ENCODE measurements at places on chromosomes 13 and 19.

DNA sequence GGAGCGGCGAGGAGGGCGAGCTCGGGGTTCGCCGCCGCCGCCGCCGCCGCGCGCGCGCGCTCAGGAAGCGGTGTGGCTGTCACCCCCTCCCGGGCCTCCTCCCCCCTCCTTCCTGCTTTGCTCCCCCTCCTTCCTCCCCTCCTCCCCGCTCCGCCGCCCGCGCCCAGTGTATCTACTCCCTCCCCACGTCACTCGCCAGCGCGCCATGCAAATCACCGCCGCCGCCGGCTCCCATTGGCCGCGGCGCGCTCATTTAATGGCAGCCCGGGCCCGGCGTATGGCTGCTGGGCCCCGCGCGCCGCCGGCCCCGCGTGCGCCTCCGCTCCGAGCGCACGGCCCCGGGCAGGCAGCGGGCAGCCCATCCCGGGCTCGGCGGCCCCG lies 335 bp upstream of the SOX1 start:
- no peak for DNase-seq

DNA sequence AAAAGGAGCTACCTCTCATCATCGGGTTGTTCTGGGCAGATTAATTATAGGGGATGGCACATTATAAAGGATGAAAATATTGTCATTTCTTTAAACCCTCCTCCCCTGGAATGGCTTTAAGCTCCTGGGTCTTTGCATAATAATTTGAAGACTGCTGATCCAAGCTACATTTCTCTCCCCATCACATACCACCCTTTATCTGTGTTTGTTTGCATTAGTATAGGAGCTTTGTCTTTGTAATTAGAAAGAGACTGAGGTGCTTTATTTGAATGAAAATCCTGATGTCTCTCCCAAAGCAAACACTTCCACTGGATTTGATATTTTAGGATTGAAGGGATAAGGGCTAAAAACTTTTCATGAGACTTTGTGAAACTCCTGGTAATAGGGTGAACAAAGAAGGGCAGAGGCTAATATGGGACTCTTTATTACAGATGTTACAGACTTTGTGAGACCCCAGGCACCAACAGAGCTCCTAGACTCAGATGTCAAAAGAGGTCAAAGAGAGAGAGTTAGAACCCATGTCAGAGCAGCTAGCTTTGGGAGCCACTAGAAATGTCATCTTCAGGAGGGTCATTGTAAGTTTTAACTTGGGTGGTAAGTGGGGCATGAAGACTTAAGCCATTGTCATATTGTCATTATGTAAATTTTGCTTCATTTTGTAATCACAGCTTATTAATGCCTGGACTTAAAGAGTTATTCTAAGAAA lies 75.3 kb upstream of the RXFP2 start:
- DNase-seq: no peak

- DNase-seq: no peak
These were observed 998 bp downstream of the NFKBIB start for GRCh38 chr19:38900743-38901190.

- DNase-seq: no peak
These were observed 14.1 kb downstream of the ZNF490 start for GRCh38 chr19:12596485-12596884.

GRCh38 chr13:29805994-29806979 lies 44.1 kb downstream of the UBL3 start:
- DNase-seq: no peak

DNA sequence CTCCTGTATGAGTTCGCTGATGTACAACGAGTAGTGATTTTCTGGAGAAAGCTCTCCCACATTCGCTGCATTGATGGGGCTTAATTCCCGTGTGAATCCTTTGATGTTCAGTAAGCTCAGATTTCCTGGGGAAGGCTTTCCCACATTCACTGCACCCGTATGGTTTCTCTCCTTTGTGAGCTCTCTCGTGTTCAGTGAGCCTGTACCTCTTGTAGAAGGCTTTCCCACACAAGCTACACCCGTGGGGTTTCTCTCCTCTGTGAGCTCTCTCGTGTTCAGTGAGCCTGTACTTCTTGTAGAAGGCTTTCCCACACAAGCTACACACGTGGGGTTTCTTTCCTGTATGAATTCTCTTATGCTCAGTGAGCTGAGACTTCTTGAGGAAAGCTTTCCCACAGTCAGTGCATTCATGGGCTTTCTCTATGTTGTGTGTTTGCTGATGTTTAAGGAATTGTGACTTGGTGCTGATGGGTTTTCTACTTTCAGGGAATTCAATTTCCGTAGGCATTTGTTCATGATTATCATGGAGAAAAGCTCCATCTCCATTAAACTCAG lies 3.5 kb upstream of the ZNF577 start:
- DNase-seq: no peak

GRCh38 chr13:31038834-31039552 lies 106.5 kb downstream of the TEX26 start:
- DNase-seq: no peak

GRCh38 chr13:70424928-70425327 lies 316.7 kb upstream of the KLHL1 start:
- no peak for DNase-seq

- no peak for DNase-seq
These were observed 21.6 kb downstream of the VASP start for GRCh38 chr19:45528744-45529419.

DNA sequence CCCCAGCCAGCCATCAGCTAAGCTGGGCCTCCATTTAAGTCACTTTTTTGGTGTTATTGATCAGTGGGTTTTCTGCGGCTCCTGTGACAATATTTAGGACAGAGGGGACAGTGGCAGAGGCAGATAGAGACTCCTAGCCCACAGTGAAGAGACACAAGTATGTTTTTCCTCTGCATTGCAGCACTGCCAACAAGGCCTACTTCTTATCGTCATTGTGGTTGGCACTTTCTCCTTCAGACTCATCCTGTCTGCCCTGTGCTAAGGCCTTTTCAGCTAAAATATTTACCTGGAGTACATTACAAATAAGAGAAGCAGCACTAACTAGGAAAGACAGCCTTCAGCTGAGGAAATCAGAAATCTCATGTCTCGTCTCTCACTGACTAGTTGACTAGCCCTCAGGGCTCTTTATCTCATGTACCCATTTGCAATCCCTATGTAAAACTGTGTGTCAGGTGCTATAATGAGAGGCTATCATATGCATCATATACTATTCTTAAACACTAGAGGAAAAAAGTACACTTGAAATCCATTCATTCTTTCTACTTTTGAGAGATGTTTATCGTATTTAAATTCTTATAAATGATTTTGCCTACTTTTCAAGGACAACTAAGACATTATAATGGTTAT lies 62.2 kb downstream of the ZAR1L start:
- no peak for DNase-seq

DNA sequence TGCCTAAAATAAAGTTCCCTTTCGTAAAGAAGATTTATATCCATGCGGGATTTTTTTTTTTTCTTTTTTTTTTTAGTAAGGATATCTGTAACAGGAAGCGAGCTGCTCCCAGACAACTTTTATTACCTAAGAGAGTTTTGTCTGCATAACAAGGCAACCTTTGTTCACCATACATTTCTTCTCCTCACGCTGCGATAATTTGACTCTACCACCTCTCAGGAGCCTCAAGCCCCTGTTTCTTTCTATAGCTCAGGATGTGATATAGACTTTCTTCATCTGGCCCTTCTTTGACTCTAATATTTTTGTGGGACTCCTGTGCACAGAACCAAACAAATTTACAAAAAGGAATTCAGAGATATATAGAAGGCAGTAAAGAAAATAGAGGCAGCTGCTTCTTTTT lies 1053.7 kb upstream of the SPRY2 start:
- DNase-seq: no peak

GRCh38 chr19:29678484-29679106 lies 13.3 kb downstream of the PLEKHF1 start:
- DNase-seq: no peak

- DNase-seq: peak; percentile 15
These were observed 20.5 kb upstream of the VSTM2B start for GRCh38 chr19:29505097-29505824.

GRCh38 chr19:12841094-12841493 lies 2.8 kb downstream of the MAST1 start:
- DNase-seq: no peak

DNA sequence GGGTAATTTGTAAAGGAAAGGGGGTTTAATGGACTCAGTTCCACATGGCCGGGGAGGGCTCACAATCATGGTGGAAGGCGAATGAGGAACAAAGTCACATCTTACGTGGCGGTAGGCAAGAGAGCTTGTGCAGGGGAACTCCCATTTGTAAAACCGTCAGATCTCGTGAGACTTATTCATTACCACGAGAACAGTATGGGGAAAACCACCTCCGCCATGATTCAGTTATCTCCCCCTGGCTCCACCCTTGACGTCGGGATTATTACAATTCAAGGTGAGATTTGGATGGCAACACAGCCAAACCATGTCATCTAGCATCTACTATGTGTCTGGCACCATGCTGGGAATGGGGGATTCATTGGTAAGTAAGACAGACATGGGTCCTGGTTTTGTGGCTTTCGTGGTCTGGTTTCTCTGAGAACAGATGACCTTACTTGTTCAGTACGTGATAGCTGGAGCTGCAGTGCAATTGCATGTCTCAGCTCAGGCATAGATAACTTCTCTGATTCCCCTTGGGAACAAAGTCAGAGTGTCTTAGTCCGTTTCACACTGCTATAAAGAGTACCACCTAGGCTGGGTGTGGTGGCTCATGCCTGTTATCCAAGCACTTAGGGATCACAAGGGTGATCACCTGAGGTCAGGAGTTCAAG lies 8.3 kb downstream of the ZNF554 start:
- DNase-seq: no peak

GRCh38 chr19:18646535-18647370 lies 9.9 kb downstream of the KLHL26 start:
- DNase-seq: no peak

DNA sequence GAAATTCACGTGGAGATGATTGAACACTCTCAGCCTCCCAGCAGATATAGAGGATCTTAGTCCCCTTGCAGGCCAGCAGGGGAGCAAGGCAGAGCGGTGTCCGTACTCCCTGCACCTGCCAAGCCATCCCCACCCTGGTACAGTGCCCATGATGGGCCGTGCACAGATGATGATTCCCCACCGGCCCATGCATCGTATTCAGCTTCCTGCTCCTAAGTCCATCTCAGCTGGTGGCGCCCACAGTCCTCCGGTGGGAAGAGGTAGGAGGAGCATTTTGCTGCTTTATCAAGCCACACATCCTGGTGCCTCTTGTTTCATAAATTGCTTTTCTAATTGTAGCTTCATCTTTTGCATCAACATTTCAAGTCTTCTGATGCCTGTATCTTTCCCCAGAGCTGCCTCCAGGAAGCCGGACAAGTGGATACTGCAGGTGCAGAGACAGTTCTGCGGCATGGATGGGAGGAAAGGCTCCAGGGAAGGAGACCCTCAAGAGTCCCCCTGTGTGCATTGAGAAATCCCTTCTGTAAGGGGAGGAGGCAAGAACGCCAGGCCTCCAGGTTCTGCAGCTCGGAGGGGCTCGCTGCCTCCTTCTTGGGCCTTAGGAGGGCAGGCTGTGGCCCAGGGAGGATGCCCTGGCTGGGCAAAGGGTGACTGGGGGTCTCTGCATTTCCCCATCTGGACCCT lies 55.3 kb downstream of the F2RL3 start:
- no peak for DNase-seq

GRCh38 chr13:113421673-113422270 lies 31.5 kb downstream of the ADPRHL1 start:
- peak; percentile 20 for DNase-seq

GRCh38 chr13:40389081-40389641 lies 277.3 kb downstream of the FOXO1 start:
- no peak for DNase-seq

DNA sequence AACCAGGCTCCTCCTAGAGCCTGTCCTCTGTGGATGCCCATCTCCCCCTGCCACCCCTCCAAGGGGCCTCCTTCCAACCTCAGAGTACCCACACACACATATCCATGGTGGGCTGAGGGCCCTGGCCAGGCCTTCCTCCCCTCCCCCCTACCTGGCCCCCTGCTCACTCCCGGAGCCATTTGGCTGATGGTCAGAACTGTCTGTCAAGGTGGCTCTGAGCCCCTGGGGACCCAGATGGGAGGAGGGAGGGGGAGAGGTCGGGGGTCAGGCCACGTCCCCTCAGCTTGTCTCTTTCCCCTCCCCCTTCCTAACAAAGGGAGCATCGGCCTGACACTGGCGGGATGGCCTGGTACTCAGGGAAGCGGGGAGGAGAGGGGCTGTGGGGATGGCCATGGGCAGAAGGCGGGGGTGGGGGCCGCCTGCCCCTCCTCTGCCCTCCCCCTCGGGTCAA lies 18.7 kb upstream of the POU2F2 start:
- no peak for DNase-seq

DNA sequence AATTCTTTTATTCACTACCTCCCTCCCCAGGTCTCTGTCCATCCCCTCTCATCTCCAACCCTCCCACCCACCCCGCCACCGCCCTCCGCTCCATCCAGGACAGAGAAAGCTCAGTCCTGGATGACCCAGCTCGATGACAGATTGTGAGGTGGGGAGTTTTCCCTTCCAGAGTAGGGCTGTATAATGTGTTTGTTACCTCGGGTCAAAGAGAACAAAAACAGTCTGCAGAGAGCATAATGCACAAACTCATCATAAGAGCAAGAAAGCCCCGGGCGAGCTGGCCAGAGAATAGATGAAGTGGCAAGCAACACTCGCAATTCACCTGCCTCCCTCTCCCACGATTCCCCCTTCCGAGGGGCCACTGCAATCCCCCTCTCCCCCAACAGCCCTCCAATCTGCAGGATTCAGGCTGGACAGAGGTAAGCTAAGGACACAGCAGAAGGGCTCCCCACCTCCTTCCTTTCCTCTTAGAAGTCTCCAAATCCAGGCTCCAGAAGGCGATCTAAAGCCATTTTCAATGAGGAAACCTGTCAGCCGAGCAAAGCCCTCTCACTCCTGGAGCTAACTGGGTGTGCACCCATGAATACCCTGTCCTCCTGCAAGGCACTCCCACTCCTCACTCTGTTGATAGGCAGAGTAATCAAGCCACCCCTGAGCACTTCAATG lies 2.6 kb downstream of the CACNA1A start:
- no peak for DNase-seq

DNA sequence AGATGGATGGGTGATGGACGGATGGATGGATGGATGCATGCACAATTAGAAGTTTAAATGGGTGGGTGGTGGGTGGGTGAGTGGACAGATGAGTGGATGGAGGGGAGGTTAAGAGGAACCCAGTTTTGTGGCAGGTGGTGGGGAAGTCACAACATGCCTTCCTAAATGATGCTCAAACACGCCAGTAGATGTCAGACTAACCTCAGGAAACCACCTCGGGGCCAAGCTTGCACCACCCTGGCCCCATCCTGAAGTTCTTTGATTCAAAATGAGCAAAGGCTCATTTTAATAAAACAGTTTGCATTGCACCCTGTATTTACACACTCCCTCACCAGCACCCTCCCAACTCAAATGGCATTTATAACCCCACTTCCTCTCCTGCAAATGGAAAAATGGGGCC lies 91.4 kb upstream of the CACNA1A start:
- peak; percentile 27 for DNase-seq

GRCh38 chr13:114230117-114230516 lies 4.6 kb upstream of the CDC16 start:
- no peak for DNase-seq
